ENCODE measurements at places on chromosomes 11 and 22.

- no peak for DNase-seq
Observed at GRCh38 chr11:128210148-128210940, 377.0 kb downstream of the ETS1 start.

DNA sequence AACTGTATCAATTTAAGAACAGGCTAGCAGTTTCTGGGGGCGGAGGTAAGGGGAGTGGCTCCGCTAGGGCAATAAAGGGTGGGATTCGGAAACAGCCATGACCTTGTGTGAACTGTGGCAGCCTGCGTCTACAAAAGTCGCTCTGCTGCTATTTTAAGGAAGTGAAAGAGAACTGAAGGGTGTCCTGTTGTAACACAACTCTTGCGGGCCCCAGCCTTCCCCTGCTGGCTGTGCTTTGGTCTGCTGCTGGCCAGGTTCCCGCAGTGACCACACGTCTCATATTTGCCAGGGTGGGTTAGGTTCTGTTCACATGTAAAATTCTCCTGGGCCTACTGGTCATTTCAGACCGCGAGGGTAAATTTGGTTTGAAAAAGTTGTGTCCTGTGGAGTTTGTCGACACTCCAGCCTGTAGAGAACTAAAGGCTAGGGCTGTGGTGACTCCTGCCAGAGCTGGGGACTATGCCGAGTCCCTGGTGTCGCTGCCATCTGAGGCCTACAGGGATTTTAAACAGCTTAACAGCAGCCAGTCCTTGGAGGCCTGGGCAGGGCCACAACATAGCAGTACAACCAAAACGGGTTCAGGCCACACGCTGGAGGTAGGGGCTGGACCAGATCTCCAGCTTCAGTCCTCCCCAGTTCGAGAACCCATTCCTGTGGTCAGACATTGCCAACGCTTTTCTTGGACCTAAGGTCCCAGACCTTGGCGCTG is 1.1 kb upstream of the PPFIBP2 start:
- DNase-seq, result peak; percentile 66

DNA sequence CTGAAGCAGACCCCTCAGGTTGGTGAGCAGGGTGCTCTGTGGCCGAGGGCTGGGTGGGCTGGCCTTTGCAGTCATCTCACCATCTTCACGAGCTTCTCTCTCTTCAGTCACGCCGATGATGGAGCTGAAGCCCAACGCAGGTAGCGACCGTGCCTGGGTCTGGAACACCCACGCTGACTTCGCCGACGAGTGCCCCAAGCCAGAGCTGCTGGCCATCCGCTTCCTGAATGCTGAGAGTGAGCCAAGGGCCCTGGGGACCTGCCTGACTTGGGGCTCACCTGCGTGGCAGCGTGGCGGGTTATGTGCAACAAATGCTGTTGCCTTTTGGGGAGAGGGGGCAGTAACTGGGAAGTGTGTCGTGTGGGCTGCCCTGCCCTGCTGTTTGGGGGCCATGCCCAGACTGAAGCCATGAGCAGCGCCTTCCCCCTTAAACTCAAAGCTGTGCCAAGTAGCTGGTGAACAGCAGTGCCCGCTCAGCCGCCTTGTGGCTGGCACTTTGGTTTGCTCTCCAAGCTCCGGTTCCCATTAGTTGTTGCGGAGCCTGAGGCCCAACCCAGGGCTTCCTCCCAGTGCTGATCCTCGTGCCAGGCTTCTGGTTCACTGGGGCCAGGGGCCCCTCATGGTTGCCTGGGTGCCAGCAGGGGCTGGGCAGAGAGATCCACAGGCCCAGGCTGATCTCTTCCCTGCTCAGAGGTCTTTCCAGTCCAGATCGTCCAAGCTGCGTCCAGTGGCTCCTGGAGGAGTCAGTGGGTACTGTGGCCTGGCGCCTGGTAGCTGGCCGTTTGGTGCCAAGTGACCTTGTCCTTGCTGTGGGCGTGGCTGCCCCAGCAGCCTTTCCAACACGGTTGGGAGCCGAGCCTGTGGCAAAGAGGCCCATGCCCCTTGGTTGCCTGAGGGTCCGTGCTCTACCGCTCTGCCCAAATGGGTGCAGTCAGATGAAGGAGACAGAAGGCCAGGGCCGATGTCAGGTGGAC is 6.1 kb upstream of the ZDHHC8 start:
- no peak for DNase-seq

- DNase-seq, result no peak
Observed at GRCh38 chr11:100833276-100833675, 146.2 kb downstream of the ARHGAP42 start.

- no peak for DNase-seq
Observed at GRCh38 chr22:27601195-27601594, 200.4 kb downstream of the MN1 start.

DNA sequence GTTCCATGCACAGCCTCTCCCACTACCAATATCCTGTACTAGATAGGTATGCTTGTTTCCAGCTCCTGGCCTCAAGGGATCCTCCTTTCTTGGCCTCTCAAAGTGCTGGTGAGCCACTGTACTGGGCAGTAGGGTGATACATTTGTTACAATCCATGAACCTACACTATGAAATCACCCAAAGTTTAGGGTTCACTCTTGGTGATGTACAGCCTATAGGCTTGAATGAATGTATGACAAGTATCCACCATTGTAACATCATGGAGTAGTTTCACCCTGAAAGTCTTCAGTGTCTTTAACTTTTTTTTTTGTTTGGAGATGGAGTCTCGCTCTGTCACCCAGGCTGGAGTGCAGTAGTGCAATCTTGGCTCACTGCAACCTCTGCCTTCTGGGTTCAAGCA is 31.8 kb downstream of the TRIOBP start:
- DNase-seq, result no peak

All from hematopoietic multipotent progenitor cell treated with erythropoietin and hydrocortisone succinate and interleukin-3 and kit ligand, for 6 days (in vitro differentiated cells).